ENCODE measurements at places on chromosomes 7 and 10. TPM values are rescaled to one million over a fixed set of nuclear protein-coding genes. Genes with fewer than 3 reads are reported as not detected.

GRCh38 chr7:151810441-151811232 lies 66.3 kb downstream of the PRKAG2 start:
- DNase-seq: peak; percentile 41

GRCh38 chr10:34889004-34889869 lies 74.1 kb upstream of the PARD3 start:
- no peak for DNase-seq

DNA sequence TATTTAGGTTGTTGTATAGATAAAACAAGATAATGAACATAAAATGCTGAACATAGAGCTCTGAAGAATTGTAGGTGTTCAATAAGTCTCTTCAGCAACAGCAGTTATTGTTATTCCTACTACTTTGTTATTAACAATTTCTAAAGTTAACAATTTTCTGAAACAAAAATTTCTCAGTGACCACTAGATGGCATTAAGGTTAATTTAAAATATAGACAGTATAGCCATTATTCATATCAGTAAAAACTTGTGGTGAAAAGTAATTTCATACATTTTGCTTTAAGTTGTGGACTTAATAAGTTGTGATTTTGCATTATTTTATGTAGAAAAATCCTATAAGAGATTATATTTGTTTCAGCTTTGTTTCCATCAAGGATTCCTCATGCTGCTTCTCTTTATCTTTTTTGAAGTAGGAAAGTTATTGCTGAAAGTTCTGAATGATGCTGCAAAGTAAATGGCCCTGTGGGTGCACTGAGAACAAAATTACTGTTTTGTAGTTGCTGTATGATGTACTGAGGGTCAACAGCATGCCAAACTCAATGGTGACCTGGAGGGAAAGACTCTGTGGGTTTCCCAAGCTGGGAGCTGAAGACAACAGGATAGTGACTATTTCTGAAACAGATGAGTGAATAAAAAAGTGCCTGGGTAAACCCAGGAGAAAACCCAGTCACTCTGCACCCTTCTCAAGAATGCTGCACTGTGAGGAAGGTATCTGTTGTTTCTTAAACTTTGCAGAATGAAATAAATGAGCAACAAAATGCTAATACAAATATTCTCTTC lies 253.6 kb downstream of the KIF20B start:
- no peak for DNase-seq

DNA sequence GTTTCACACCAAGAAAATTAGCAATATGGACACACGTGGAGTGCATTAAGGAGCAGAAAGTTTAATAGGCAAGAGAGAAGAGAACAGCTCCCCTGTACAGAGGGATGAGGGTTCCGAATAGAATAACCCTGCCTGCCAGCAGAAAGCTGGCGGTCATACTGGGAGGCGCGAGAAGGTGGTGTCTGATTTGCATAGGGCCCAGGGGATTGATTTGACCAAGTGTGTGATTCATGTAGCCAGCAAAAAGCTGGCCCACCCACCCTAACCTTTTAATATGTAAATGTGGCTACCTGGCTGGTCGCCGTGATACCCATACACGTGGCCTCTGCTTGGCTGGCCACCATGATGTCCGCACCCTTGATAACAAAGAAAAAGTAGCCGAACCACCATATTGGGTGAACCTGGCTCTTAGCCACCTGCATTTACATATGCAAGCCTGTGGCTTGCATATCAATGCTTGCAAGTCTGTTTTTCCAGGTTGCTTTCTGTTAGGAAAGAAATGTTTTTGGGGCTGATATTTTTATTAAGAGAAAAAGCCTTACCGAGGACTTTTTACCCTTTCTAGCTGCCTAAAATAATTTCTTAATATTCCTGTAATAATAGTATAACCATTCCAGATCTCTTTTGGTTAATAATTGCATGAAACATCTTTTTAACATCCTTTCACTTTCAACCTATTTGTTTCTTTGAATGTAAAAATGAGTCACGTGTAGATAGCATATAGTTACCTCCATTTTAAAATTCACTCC lies 20.5 kb upstream of the VWDE start:
- DNase-seq: no peak

DNA sequence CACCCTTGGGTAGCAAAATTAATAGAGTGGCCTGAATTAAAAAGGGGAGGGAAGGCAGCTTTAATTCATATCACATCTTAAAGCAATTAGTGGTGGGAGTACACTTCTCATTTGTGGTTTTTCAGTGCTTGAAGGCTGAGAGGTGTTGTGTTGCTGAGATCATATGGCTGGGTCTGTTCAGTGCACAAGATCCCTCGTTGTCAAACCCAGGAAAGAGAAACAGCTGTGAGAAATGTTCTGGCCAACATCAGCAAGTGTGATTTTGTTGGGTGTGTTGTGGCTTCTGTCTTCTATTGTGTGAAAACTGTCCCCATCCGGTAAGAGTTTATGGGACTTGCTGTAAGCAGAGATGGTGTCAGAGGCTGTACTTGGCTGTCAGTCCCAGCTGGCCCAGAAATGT lies 197.9 kb upstream of the BMPER start:
- no peak for DNase-seq

- DNase-seq: no peak
Measured at GRCh38 chr7:139753081-139753692, 24.6 kb downstream of the HIPK2 start.

- no peak for DNase-seq
Measured at GRCh38 chr10:44733501-44734488, 177.3 kb upstream of the TMEM72 start.

GRCh38 chr7:108280136-108280535 lies 150.0 kb upstream of the LAMB4 start:
- no peak for DNase-seq

DNA sequence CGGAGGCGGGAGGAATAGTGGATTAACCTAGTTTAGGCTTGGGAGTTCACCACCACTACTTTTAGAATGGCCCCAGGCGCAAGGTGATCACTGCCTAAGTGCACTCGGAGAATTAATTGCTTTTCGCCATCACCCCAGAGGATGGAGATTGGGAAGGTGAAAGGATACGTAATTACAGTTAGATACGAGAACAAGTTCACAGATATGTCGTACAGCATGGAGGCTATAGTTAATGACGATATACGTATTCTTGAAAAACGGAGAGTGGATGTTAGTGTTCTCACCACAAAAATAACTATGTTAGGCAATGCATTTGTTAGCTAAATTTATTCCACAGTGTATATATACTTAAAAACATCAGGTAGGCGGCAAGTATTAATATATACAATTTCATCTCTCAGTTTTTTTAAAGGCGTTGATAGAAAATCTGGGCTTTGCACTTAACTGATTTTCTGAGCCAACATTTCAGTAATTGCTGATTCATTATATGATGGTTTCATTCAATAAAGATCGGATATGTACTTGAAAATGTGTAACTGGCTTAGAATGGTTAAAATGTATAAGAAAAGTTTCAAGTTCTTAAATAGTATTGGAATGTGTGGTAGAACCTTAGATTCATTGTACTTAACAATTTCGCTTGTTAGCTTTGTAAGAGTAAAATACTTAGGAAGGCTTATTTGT lies 683 bp downstream of the CDC123 start:
- DNase-seq: no peak

DNA sequence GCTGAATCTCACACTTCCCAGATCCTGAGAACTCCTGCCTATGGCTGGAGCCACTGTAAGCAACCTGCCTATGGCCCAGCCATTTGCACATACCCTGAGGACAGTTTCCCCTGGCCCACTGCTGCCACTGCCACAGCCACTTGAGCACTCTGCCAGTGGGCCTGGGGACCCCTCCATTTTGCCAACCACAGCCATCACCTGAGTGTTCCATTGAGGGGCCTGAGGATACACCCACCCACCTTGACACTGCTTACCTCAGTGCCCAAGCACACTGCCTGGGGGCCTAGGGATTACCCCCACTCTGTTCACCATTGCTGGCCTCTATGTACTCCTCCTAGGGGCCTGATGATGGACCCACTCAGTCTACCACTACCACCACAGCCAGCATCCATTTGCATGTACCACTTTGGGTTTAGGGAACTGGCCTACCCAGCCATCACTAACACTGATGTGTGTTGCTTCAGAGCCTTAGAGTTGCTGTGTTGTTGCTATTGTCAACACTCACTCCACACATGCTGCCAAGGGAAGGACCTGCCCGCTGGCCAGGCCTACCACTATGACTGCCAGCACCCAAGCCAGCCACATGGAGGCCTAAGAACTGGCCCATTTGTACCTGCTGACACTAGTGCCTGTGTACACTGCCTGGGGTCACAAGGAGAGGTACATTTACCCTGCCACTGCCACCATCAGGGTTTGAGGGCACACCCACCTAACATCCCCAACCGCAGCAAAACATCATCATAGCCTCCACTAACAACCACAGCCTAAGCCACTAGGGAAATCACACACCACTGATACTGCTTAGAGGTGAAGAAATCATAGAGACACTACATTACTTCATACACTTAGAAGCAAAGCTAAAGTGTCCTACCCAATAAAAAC lies 45.9 kb upstream of the ANTXRL start:
- no peak for DNase-seq

GRCh38 chr7:105209870-105210269 lies 178.9 kb downstream of the SRPK2 start:
- no peak for DNase-seq

- no peak for DNase-seq
Measured at GRCh38 chr7:155294511-155294778, 3.2 kb upstream of the INSIG1 start.

The HTR5A gene
- total RNA-seq: 0.62 TPM

DNA sequence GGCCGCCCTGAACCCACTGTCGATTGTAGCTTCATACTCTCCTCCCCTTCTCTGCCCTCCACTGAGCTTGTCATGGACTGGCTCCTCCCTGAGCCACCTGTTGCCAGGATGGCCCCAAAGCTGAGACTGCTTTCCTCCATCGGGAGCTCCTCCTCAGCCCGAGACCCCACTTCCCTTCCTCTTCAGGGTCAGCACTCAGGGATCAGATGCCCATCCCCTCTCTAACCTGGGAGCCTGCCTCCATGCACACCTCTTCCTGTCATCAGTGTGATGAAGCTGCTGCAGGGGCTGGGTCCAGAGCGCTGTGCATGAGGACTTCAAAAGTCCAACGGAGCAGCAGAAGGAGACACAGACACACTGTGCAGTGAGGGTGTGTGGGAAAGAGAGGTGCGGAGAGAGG lies 201.1 kb downstream of the WDR37 start:
- no peak for DNase-seq

The GCK gene
- 5.1 TPM for total RNA-seq

The BICC1 gene
- 7.6 TPM for total RNA-seq

GRCh38 chr10:47369251-47369894 lies 14.7 kb downstream of the ZNF488 start:
- no peak for DNase-seq

DNA sequence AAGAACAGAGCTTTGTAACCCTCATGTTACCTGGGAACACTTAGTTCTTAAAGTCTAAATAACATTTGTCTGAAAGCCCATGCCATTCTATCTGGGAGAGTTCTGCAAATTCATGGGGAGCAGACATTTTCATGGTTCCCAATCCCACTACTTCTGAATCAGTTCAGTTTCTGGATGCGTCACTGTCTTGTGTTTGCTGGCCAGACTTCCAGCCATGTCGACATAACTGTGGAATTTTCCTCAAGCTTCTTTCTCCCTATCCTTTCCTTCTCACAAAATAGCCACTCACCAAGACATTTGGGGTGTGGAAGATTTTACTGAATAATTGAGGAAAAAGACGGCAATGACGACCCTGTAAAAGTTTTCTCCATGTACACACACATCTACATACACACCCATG lies 272.5 kb downstream of the NEBL start:
- no peak for DNase-seq

The SLC16A12 gene
- 4.1 TPM for total RNA-seq

GRCh38 chr10:84626397-84627087 lies 298.2 kb downstream of the CCSER2 start:
- no peak for DNase-seq

DNA sequence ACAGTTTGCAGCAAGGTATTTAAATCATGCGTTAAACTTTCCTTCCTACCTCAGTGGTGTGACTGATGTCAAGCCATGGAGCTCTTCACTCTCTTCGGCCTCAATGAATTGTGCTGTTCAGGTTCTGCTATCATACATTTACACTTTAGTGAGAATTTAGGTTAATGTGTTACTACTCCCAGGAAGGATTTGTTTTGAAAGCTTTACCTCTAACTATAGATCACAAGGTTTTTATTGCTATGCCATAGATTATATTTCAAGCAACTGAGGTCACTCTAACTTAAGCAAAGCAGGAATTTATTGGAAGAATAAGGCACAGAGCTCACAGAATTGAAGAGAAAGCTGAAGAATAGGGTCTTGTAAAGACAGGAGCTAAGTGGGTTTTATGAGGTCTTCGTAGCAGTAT lies 11.0 kb upstream of the ADD3 start:
- no peak for DNase-seq

DNA sequence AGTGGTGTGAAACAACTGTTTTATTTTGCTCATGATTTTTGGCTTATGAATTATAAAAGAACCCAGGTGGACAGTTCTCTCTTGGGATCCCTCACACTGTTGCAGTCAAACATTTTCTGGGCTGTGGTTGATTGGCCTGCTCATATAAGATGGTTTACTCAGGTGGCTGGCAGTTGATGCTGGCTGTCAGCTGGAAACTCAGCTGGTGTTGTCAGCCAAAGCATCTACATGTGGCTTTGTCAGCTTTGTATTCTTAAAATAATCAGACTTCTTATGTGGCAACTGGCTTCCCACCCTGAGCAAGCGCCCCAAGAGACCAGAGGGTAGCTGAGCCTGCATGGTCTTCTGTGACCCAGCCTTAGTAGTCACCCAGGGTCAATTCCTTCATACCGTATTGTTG lies 534.7 kb downstream of the NRG3 start:
- DNase-seq: no peak

- DNase-seq: no peak
Measured at GRCh38 chr10:93259126-93259525, 185.4 kb downstream of the CYP26A1 start.

GRCh38 chr10:19449860-19450259 lies 366.4 kb upstream of the PLXDC2 start:
- no peak for DNase-seq

- DNase-seq: no peak
Measured at GRCh38 chr10:131312478-131312836, 936 bp upstream of the TCERG1L start.

- no peak for DNase-seq
Measured at GRCh38 chr7:116527521-116527920, 2.7 kb downstream of the CAV1 start.

- DNase-seq: no peak
Measured at GRCh38 chr10:11449761-11450160, 161.7 kb downstream of the USP6NL start.

DNA sequence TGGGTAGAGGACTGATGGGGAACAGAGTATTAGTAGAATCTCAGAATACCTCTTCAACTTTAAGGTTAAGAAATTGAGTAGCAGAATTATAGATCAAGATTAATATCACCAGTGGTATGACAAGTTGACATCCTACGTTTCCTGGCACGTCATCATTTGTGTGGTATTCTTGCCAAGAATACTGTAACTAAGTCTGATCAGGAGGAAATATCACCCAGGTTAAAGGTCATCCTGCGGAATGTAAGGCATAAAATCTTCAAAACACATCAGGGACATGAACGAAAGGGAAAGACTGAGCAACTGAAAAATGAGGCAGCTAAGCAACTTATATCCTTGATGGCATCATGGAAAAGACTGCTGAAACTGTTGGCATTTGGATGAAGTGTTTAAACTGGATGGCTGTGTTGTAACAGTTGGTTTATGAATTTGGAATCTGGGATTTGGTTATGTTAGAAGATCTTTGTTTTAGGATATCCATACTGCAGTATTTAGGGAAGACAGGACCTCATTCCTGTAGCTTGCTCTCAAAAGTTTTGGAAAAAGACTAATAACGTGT lies 86.1 kb downstream of the TRIM24 start:
- no peak for DNase-seq

All from occipital lobe (tissue), 3 donors.